ENCODE measurements at places on chromosomes 6 and 20.

- no peak for DNase-seq
Observed at GRCh38 chr20:47334022-47334551, 22.4 kb downstream of the ZMYND8 start.

- no peak for DNase-seq
Observed at GRCh38 chr6:38012573-38012972, 193.0 kb downstream of the ZFAND3 start.

- no peak for DNase-seq
Observed at GRCh38 chr6:42370323-42370985, 81.3 kb downstream of the TRERF1 start.

DNA sequence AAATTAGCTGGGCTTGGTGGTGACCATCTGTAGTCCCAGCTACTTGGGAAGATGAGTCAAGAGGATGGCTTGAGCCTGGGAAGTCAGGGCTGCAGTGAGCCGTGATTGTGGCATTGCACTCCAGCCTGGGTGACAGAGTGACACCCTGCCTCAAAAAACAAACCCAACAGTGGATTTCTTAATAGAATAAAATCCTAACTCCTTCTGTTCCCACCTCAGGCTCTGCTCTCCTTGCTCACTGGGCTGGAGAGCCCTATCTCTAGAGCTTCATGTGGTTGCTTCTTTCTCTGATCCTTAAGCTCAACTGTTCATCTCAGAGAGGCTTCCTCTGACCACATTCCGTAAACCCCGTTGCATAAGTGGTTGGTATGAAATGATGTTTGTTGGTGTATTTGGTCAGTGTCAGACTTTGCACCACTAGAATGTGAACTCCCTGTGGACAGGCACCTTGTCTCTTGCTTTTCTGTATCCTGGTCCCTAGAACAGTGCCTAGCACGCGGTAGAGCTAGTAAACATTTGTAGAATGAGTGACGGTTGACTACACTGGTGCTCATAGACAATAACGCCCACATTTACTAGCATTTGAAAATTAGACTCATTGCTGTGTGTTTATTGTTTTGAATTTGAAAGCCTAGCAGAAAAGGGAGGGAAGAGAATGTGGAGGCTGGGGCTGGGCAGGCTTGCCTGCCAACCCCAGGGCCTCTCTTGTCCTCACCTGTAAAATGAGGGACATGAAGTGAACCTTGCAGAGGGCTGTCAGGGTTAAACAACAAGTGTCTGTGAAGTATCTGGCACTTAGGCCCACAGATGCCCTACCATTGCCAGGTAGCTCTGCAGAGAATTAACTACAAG lies 4.2 kb downstream of the MAPRE1 start:
- DNase-seq, result no peak

DNA sequence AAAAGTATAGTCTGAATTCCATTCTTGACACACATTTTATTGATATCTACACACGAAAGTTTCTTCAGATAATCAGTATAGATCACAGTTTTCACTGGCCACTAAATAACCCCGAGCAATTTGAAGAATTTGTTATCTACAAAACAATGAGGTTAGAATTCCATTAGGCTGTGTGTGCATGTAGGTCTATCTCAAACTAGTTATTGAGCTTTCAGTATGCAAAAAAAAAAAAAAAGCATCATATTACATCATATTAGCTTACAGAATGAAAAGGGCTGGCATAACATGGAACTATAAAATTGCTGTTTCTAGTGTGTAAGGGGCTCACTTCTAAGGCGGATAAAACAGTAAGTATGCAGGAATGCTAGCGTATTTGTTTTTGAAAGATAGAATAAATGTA lies 59.5 kb upstream of the ADGRG6 start:
- DNase-seq, result no peak

GRCh38 chr6:30507849-30508827 lies 18.8 kb downstream of the HLA-E start:
- no peak for DNase-seq
